ENCODE measurements at places on chromosomes 7 and 10. TPM values are rescaled to one million over a fixed set of nuclear protein-coding genes. Genes with fewer than 3 reads are reported as not detected.

GRCh38 chr10:79243181-79244067 lies 103.8 kb upstream of the PPIF start:
- no peak for DNase-seq

DNA sequence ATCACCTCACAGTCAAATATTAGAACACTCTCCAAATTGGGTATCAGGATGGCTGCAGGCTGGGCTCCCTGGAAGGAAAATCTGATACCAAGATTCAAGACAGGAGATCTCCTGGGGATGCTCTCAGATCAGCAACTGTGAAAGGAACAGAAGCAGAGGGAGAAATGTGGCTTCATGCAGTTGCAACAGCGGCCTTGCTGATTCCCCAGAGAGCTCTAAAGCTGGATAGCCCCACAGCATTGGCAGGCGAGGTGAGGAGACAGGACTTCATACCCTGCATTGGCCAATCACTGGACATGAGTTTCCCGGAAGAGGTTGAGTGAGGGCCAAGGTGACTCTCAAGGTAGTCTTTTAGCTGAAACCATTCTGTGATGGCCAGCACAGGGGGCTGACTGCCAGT lies 190.6 kb downstream of the PTPN20 start:
- DNase-seq = no peak

DNA sequence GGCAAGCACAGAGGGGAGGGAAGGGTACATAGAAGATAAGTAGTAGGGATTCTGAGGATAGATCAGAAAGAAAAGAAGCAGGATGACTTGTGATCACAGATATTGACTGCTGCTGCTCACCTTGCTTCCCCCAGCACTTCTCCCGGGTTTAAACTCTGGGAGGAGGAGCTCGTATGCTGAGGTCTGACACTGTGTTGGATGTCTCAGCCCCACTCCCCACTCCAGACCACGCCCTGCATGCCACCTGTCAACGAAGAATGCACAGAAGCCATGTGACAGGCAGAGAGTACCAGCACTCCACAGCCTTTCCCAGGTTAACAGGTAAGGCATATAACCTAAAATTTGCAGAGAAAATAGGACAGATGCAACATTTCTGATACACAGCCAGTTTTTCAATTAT lies 388.9 kb downstream of the TNS3 start:
- DNase-seq = no peak

DNA sequence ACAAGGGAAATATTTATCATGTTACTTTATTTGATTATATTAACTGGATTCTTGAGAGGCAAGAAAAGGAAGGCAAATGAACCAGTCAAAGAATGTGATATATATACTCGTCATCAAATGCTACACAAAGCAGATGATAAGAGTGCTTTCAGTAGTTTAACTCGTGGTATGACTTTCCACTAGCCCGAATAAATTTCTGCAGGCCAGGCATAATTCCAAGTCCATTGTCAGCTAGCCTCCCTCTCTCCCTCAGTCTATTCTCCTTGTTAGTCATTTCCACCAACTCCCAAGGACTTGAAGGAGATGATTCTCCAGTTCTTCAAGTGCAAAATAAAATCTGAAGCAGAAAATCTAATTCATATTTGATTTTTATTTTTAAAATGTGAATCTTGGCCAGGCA lies 190.5 kb downstream of the GLI3 start:
- no peak for DNase-seq

DNTT gene
- polyA plus RNA-seq = not detected

TUBAL3 gene
- polyA plus RNA-seq = 2.6 TPM
